ENCODE measurements at places on chromosomes 13 and 19.
A peak's percentile ranks its signal among the peaks of the same experiment; 100 is the strongest.

- H3K27ac ChIP-seq, result no peak overlapping the region
- no peaks in the 10 kb centered on the region for H3K4me1 ChIP-seq
- no peaks in the 10 kb centered on the region for H3K36me3 ChIP-seq
- H3K4me3 ChIP-seq, result peak overlapping the region; percentile 64
These were observed 62.2 kb upstream of the GTF3A start for GRCh38 chr13:27362064-27362751.

DNA sequence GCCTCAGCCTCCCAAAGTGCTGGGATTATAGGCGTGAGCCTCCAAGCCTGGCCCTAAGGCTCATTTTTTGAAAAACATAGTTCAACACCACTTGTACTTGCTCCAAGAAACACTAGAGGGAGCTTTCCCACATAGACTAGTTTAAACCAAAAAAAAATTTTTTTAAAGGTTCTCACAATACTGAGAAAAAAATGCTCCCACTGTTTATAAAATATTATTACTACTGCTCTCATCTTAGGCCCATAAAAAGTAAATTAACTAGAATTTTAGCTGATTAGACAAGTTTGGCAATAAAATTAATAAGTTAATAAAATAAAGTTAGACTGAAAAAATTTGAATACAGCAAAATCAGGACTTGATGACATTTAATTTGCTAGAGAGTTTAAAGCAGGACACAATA, 109.5 kb downstream of the TBC1D4 start:
- H3K27me3 ChIP-seq, result no peaks in the 10 kb centered on the region
- H3K4me3 ChIP-seq, result no peak overlapping the region
- H3K4me1 ChIP-seq, result peaks cover 29% of the 10 kb centered on the region
- no peak overlapping the region for H3K27ac ChIP-seq
- no peaks in the 10 kb centered on the region for H3K36me3 ChIP-seq

- H3K27ac ChIP-seq, result no peak overlapping the region
- peaks cover 2% of the 10 kb centered on the region for H3K36me3 ChIP-seq
- no peaks in the 10 kb centered on the region for H3K4me1 ChIP-seq
- no peak for DNase-seq
These were observed 36.3 kb upstream of the ZNF724 start for GRCh38 chr19:23286477-23286876.

DNA sequence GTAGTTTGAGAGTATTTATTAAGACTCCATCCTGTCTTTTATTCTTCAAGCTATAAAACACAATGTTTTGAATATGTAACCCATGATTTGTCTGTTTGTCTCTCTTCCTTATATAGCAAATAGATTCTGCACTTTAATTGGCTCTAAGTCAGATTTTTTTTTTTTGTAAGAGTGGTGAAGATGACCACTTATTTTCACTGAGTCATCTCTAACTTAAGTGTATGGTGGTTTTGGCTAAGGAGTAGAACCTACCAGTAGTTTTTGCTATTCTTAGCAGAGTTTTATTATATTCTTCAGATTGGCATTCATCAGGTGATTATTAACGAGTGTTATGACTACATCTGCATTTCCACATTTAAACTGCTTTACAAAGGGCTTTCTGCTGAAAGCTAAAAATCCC, 194.7 kb downstream of the LMO7 start:
- no peak overlapping the region for H3K27ac ChIP-seq
- no peak for DNase-seq
- H3K27me3 ChIP-seq, result no peaks in the 10 kb centered on the region
- H3K36me3 ChIP-seq, result peaks cover 27% of the 10 kb centered on the region

GRCh38 chr13:37601648-37602440, 3.3 kb upstream of the POSTN start:
- H3K27ac ChIP-seq, result peak overlapping the region; percentile 64
- H3K4me1 ChIP-seq, result peaks cover 62% of the 10 kb centered on the region
- peaks cover 3% of the 10 kb centered on the region for H3K36me3 ChIP-seq
- DNase-seq, result no peak

DNA sequence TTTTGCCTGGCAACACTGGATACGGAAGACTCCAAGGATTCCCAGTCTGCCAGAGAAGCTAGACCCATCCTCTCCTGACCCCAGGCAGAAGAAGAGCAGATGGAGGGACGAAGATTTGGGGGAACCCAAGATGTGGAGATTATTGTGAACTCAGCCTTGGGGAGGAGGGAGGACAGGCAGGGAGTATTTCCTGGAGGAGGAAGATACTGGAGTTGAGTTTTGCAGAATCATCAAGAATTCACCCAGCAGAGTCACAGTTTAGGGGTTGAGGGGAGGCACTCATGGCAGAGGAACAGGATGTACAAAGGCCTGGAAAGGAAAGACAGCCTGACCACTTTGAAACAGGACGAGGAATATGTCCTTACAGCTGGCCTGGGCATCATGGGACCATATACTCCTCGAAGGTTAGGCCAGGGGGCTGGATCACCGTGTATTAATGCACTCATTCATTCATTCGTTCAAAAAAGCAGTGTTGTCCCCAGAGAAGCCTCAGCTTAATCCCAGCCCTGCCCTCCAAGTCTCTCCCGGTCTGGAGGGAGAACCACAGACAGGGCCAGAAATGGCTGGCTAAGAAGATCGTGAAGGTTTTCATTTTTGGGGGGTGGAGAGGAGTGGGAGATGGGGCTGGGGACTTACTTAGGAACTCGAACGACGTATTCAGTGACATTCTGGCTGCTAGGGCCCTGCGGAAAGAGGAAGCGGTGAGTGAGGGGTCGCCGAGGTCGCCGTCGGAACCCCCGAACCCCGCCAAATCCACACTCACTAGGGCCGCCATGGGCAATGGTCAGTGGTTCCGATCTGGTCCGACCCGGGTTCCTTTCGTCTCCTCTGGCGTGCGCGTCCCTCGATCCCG, 517 bp downstream of the GTF2F1 start:
- no peak for DNase-seq
- no peaks in the 10 kb centered on the region for H3K27me3 ChIP-seq
- peak overlapping the region; percentile 99 for H3K27ac ChIP-seq

All from mesothelial cell of epicardium (in vitro differentiated cells).